ENCODE measurements at places on chromosomes 16 and 17. TPM values are rescaled to one million over a fixed set of nuclear protein-coding genes. Genes with fewer than 3 reads are reported as not detected.

IKZF3 gene
- total RNA-seq: 7.1 TPM

SYT17 gene
- total RNA-seq: 11.8 TPM

- no peak for DNase-seq
Measured at GRCh38 chr16:11517961-11518360, 68.8 kb downstream of the LITAF start.

DNA sequence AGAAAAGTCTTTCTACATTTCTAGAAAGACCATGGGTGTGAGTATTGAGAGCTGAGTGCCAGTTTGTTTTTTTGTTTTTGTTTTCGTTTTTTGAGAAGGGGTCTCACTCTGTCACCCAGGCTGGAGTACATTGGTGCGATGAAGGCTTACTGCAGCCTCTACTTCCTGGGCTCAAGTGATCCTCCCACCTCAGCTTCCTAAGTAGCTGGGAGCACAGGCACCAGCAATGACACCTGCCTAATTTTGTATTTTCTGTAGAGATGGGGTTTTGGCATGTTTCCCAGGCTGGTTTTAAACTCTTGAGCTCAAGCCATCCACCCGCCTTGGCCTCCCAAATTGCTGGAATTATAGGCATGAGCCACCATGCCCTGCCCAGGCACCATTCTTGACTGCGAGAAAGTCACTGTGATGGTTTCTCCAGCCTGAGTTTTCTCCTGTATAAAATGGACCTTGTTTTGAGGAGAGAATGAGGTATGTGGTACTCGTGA, 673.8 kb downstream of the MAF start:
- DNase-seq: no peak

GRCh38 chr17:8960325-8961140, 5.0 kb downstream of the PIK3R5 start:
- no peak for DNase-seq

DNA sequence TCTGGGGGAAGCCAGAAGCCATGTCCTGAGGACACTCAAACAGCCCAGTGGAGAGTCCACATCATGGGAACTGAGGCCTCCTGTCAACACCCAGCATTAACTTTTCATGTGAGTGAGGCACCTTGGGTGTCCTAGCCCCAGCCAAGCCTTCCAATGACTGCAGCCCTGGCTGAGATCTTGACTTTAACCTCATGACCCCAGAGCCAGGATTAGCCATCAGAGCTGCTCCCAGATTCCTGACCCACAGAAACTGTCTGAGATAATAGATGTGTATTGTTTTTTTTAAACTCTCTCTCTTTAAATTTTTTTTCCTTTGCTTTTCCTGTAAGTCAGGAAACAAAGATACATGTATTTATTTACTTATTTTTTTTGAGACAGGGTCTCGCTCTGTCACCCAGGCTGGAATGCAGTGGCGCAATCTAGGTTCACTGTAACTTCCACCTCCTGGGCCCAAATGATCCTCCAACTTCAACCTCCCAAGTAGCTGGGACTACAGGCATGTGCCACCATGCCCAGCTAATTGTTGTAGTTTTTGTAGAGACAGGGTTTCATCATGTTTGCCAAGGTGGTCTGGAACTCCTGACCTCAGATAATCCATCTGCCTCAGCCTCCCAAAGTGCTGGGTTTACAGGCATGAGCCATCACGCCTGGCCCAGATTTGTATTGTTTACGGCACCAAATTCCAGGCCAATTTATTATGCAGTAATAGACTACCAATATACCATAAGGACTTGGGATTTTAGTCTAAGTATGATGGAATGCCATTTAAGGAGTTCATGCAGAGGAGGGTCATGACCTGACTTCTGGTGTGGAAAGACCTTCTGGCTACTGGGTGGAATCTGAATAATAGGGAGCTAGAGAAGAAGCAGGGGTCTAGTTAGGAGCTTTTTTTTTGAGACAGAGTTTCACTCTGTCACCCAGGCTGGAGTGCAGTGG, 14.0 kb upstream of the TMEM94 start:
- no peak for DNase-seq

- no peak for DNase-seq
Measured at GRCh38 chr16:57009643-57010170, 20.4 kb downstream of the NLRC5 start.

GRCh38 chr16:4383591-4384444, 12.2 kb downstream of the VASN start:
- no peak for DNase-seq

DNA sequence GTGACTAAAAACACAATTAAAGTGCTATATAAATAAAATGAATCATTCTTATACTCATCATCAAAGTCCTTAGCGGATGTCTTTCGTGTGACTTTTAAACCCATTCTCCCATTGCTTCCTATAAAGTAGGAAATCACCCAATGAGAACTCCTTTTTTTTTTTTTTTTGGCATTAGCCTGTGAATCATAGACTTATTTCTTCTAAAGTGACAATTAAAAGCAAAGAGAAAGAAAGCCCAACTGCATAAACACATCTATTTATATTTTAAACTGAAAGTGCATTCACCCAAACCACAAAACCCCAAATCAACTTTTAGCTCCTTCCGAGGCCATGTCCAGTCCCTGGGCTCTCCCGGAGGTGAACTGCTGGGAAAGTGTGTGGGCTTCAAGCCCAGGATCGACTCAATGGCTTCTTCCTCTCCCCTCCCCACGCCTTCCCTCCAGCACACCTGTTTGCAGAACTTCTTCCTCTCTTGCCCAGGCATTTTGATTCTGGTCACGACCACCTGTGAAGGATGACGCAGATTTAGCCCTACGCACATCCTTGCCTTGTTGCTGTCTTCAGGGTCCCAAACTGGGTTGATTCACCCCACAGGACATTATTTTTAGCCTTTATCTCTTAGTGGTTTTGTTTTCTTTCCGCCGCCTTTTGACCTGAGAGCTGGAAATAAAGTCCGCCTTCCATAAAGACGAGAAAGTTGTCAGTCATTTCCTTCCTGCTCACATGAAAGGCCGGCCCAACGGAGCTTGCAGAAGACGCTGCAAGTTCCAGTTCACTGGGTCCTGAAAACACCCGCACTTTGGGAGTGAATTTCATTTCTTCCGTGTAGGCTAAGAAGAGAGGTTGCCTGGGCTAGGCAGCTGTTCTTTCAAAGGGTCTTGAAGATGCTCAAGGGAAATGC, 166.8 kb downstream of the MAP2K6 start:
- DNase-seq: no peak

DNA sequence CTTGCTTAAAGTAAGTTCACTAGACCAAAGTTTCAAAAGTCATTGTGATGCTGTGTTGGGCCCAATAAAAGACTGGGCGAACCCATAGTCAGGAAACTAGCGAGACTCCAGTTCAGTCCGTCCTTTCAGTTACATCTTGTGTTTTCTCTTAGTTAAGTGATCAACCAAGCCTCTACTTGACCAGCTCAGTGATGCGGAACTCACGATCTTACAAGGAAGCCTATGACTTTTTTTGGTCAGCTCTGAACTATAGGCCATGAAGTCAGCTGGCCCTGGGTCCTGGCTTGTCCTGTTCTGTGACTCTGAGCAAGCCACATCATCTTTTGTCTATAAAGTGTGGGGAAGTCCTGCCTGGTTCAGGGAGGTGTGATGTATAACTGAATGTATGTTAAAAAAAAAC, 21.7 kb upstream of the WSCD1 start:
- no peak for DNase-seq

DNA sequence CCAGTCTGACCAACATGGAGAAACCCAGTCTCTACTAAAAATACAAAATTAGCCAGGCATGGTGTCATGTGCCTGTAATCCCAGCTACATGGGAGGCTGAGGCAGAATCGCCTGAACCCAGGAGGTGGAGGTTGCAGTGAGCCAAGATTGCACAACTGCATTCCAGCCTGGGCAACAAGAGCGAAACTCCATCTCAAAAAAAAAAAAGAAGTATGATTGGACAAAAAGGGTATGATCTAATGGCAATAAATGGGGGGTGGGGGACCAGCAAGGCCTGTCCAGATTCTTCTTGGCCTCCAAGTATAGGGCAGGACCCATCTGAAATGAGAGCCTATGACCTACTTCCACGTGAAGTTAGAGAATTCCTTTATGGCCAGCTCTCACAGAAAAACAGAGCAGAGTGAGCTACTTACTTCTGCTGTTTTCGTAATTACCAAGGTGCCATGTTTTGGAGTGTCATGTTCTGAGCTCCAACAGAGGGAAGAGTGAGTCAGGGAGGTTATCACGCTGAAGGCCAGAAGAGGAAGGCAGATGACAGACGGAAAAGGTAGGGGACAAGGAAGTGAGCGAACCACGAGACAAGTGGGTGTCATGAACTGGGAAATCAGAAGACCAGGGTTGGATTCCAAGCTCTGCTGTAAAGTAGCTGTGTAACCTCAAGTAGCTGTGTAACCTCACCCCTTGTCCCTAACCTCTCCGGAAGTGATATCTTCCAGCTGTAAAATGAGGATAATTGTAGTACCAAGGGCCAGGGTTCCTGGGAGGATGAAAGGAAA, 3.6 kb upstream of the ZMYND15 start:
- peak; percentile 46 for DNase-seq

GRCh38 chr16:28146536-28146935, 65.2 kb downstream of the XPO6 start:
- DNase-seq: no peak

DNA sequence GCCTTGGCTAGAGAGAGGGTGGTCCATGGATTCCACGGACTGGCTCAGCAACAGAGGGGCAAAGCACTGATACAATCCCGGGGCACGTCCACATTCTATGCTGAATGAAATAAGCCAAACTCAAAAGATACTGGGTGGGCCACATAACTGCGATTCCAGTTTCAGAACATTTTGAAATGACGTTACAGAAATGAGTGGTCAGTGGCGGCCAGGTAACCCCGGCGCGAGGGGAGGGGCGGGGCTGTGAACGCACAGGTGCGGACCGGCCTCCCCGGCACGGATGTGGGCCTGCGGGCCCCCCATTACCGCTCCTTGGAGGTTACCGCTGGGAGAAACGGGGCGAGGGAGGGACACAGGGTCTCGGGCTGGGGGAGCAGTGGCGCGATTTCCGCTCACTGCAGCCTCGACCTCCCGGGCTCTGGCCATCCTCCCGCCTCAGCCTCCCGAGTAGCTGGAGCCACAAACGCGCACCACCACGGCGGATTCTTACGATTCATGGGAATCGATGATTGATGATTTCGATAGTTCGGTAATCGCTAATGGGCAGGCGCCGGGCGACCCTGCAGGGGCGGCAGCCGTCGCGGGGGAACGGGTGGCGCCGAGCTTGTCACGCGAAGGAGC, 559 bp downstream of the MVD start:
- DNase-seq: no peak

GRCh38 chr16:49150341-49150740, 131.3 kb downstream of the CBLN1 start:
- no peak for DNase-seq

- peak; percentile 64 for DNase-seq
Measured at GRCh38 chr17:40063901-40064531, 1.3 kb downstream of the THRA start.

DNA sequence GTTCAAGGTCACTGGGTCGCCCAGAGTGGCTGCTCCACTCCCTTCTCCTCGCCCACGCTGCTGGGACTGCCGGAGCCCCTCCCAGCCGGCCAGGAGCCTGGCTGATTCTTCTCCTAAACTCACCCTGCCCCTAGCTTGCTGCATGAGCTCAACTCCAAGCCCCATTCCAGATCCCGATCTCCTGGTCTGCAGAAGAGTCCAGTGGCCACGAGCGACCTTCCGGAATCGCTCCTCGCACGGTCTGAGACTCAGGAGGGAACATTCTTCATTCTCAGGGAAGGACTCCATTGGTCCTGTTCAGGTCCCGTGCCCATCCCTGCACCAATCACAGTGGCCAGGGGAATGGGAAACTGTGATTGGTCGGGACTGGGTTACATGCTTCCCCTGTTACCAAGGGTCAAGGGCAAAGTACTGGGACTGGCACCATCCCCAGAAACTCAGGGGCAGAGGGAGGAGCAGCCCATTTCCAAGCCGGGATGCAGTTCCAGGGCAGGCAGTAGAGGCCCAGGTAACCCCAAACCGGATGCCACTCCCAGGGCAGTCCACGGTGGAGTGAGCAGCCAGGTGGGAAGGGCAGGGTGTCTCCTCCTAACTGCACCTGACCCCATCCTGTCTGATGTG, 24.5 kb upstream of the CIBAR2 start:
- DNase-seq: peak; percentile 70

Measured in lower lobe of right lung (tissue), 2 donors.